Dermis blood vessel endothelial cell (primary cell): ENCODE measurements at places on chromosomes 13 and 19. TPM values are rescaled to one million over a fixed set of nuclear protein-coding genes. Genes with fewer than 3 reads are reported as not detected.
A peak's percentile ranks its signal among the peaks of the same experiment; 100 is the strongest.

DNA sequence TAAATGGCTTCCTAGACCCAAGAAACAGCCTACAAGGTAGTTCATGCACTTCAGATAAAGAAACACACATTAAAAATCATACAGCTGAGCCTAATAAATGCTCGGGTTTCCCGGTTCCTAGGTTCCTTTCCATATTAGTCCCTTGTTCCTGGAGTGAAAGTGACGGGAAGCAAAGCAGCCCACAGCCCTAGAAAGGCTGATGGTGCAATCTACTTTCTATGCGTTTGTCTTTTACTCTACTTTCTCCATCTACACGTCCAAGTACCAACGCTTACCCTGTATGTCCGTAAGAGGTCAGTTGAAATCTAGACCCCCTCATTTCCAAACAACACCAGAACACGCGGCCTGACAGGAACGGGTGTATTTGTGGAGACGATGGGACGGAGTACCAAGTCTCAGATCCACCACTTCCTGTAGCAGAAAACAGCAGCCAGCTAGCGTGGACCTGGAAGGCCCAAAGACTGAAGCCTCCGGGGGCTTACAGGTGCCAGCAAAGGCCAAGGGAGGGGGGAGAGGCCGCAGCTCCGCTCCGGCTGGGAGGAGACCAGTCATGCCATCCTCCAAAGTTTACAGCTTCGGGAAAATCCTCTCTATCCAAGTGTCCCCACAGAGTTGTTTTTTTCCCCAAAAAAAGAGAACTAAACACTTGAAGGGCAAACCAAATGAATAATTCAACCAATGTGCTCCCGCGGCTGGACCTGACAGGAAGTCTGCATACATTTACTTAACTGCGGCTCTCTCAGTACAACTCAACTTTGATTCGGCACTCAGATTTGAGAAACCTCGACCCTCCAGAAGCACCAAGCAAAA is 34.1 kb downstream of the STK24 start:
- DNase-seq: no peak

DNA sequence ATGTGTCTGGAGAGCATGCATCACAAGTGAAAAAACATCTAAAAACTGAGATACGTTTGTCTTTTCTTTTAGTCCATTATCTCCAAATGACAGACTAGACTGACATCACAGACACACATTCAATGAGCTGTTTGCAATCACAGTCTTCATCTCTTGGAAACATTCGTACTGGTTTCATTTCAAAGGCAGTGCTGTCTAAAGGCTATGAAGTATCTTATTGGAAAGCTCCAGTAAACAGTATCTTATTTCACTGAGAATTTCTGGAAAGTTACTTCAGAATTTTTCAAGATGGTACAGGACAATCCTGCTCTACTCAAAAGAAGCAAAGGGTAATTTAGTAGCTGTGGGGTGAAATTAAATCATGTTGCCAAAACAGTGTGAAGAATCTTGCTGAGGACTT is 53.5 kb upstream of the TNFRSF19 start:
- no peak for DNase-seq

- DNase-seq: no peak
These were observed 183.4 kb downstream of the RBM26 start for GRCh38 chr13:79222427-79223205.

DNA sequence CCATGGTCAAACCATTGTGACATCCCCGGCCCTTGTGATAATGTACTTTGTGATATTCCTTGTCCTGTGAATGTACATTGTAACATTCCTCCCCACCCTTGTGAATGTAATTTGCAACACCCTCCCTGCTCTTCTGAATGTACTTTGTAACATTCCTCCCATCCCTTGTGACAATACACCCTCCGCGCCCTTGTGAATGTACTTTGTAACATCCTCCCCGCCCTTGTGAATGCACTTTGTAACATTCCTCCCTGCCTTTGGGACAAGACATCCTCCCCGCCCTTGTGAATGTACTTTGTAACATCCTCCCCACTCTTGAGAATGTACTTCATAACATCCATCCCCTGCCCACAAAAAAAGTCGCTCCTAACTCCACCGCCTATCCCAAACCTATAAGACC is 17.1 kb downstream of the ZNF846 start:
- no peak for DNase-seq

GRCh38 chr19:11035441-11036377 is 53.6 kb upstream of the LDLR start:
- DNase-seq: peak; percentile 95

DNA sequence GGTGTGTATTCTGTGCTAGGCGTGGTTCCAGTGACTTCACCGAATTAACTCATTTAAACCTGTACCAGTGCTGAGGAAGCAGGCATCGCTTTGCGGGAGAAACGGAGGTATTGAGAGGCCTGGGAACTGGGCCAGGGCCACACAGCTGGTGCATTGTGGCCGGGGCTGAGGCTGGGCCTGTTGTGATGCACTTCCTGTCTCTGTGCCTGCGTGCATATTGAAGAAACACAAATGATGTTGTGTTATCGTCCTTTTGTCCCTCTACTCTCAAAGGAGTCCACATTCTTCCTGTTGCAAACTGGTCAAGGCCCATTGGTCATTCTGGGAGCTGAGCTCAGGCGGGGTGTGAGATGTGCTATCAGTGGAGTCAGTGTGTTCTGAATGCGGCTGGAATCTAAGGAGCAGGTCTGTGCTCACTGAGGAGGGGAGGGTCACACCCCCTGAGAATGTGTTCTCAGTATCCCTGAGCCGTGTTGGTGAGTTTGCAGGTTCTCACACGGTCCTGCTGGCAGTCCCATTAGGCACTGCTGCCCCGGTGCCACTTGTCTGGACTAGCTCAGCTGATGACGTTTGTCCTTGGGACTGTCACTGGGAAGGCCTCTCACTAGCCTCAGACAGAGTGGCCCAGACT is 62.1 kb downstream of the ARHGEF7 start:
- peak; percentile 99 for DNase-seq

Gene IFI30
- 8.0 and 8.5 TPM in 2 replicates for total RNA-seq

Gene RNF225
- not detected in 2 replicates for total RNA-seq
